Stimulated activated CD4-positive, alpha-beta T cell treated with anti-CD3 and anti-CD28 coated beads, Interleukin-1b, Interleukin-23, amount 100 ng/mL, for 1 hour (primary cell): ENCODE measurements at places on chromosomes 2 and 18.

GRCh38 chr2:83584672-83585071 is 874.4 kb downstream of the SUCLG1 start:
- DNase-seq, result no peak

- no peak for DNase-seq
Measured at GRCh38 chr2:161237392-161238264, 70.6 kb upstream of the PSMD14 start.

DNA sequence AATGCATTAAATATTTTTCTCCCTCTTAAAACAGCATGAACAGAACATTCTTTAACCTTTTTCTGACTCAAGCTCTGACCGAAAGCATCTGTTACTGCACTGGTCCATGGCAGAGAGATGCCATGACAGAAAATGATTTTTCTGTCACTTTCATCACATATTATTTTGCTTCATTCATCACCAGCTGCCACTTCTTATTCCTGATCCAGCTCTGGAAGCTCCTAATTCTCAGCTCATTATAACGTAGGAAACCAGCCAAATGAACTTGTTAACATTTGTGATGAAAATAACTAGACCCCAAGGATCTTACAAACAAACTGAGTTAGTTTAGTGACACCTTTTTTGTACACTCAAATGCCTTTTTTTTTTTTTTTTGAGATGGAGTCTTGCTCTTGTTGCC is 7.6 kb upstream of the CFLAR start:
- no peak for DNase-seq

DNA sequence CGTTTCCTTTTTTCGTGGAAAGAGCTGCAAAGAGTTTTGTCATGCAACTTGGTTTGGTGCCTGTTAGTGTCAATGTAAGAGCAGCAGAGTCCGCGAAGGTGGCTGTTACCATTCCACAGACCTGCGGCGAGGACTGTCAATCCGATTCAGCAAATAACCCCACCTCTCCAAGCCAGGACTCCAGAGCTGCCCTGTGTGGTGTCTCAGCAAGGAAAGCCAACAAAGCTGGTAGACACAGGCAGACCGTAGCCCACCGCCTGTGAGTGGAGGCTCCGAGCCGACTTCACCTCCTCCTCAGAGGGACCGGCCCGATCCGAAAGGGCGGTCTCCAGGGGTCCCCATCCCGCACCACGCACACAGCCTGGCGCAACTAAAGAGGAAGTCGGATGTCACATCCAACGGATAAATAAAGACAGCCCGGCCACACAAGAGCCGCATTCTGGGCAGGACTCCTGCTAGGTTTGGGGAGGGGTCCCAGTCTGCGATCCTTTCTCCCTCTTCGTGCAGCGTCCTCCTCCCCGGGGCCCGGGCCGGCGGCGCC is 819 bp downstream of the ANKRD44 start:
- DNase-seq, result no peak

GRCh38 chr2:136167721-136168475 is 49.9 kb upstream of the CXCR4 start:
- no peak for DNase-seq

DNA sequence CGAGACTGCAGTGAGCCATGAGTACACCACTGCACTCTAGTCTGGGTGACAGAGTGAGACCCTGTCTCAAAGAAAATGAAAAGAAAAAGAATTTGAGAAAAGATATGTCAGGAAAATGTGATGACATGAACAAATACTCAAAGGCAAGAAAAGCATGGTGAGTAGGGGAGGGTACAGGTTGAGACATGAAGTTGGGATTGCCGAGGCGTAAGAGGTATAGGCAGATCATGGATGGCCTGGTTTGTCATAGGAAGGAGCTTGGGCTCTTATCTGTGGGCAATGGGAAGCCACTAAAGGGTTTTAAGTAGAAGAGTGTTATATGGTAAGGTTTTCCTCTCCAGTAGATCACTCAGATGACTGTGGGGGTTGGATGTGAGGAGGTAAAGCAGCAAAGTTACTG is 32.3 kb downstream of the SPAST start:
- DNase-seq, result no peak

DNA sequence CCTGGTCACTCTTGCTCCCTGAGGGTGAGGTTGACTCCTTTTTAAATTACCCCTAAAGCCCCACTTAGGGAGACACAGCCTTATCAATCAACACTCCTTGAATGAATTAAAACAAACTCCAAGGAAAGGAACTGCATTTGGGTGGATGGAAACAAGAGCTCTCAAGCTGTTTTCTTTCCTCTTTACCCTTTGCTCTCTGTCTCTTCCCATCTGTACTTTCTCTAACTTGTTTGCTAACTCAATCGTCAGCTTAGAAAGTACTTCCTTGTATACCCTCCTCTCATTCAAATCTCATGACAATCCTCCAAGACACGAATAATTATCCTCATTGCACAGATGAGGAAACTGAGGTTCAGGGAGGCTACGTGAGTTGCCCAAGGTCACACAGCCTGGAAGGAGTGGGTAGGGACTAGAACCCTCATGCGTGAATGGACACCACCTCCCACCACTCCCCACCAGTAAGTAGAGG is 32.7 kb downstream of the ZFP36L2 start:
- DNase-seq, result no peak

DNA sequence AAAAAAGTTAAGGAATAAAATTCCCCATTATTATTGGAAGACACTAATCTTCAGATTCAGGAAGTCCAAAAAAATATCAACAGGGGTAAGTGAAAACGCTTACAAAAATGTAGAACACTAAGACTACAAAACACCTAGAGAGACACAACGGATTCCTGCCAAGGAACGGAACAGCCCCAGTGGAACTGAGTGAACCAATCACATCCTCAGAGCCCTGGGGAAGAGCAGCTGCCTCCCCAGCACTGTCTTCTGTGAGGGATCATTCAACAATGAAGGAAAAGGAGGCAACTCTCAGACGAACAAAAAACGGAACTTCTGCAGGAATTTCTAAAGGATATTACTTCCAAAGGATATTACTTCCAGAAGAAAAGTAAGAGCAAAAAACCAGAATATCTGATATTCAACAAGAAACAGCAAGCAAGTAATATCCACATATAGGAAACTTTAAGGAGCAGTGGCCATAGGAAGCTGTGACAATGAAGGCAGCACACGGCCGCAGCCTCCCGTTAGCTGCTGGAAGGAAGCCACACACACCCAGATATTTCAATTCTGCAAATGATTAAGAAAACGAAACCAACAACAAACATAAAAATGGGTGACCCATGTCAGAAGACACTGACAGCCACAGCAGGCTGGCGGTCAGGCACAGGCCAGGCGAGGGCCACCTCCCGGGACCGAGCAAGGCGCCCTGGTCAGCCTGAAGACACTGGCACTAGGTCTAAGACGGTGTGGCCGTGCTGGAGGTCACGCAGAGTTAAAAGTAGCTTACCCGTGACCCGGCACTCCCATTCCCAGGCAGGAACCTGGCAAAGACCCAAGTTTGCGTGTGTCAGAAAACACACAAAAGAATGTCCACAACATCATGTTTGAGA is 81.8 kb downstream of the HDAC4 start:
- DNase-seq, result no peak

DNA sequence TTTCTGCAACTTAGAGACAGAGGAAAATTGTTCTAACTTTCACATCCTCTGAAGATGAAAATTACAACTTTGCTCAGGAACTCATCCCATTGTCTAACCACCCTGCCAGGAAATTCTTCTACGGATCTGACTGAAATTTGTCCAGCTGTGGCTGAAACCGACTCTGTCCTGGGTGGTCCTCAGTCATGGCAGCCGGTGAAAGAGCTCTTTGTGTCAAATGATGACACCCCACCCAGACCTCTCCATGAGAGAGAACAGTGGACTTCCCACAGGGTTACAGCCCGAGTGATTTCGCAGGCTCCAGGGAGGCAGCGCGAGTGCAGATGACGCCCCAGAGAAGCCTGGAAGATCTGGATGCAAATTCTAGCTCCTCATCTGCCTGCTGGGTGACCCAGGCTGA is 65.1 kb upstream of the TRIB2 start:
- no peak for DNase-seq

GRCh38 chr2:164599954-164600589 is 21.2 kb downstream of the GRB14 start:
- DNase-seq, result no peak
